ENCODE measurements at places on chromosomes 4 and X.

DNA sequence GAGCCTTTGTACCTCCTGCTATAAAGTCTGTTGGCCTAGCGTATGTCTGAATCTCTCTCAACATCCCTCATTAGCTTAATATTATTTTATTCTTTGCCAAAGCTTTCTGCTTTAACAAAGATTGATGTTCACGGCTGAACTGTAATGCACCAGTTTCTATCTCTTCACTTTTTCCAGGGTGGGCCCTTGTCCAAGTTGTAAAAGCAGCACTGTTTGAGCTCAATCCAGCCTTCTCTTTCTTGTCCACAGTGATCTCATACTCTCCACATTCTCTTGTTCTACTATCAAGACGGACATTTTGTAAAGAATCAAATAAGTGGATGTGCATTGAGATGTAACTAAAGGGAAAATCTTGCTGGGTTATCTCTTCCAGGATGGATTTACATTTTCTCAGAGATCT, 34.4 kb upstream of the RTL3 start:
- no peak for DNase-seq

DNA sequence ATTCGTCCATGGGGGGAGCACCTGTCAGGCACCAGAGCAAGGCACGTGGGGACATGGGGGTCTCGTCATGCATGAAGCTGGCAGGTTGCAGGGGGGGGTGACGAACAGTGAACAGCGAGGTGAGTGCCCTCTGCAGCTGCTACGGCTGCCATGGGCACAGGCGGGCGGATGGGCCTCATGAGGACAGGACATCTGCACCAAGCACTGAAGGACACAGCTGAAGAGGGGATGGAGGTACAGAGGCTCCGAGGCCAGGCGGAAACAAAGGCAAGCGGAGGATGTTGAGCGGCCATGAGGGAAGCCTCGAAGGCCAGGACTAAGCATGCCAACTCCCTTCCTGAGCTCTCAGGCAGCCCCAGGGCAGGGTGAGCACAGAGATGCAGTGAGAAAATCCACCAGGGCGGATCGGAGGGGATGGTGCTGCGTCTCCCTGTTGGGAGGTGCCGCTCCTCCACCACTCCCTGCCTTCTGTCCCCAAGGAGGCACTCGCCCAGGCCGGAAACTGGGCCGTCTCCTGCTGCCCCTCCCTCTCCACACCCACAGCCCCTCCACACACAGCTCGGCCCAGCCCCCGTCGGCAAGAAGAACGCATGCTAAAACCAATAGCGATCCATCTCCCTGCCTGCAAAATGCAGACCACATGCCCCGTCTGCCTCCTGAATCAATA, 24.6 kb downstream of the ABLIM2 start:
- DNase-seq, result no peak

- no peak for DNase-seq
Measured at GRCh38 chr4:4842476-4843441, 16.7 kb upstream of the MSX1 start.

DNA sequence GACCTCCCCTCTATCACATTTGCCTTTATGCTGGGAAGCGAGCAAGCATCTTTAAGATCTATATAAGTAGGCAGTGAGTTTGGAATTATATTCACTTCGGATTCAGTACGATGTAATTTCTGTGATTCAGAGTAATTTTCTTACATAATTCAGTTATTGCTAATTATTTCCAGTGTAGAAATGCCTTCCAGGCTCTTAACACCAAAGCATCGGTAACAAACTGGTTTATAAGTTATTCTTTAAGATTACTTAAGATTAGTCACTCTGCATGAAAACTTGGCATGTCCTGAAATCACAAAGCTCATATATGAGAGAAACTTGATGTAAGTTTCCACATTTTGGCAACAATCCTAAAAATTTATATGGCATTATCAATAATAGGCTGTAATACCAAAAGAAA, 120.8 kb downstream of the ADAMTS3 start:
- DNase-seq, result no peak

DNA sequence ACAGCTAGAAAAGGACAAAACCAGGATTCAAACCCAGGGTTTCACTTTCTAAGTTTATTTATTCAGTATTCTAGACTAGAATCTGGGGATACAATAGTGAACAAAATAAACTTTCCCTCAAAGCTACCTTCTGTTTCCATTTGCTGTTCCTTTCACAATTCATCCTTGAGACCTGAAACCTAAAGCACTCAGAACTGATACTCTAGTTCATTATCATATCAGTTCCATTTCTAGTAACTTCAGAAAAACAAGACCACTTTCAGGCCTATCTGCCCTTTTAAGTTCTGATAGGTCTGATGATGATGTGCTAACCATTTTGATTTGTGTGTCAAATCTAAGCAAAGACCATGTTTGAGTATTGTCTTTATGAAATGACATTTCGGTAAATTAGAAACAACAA, 7.8 kb upstream of the XK start:
- no peak for DNase-seq

GRCh38 chrX:134570509-134570846, 87.8 kb downstream of the PLAC1 start:
- DNase-seq, result no peak

- DNase-seq, result no peak
Measured at GRCh38 chr4:2593003-2593402, 56.6 kb downstream of the FAM193A start.

DNA sequence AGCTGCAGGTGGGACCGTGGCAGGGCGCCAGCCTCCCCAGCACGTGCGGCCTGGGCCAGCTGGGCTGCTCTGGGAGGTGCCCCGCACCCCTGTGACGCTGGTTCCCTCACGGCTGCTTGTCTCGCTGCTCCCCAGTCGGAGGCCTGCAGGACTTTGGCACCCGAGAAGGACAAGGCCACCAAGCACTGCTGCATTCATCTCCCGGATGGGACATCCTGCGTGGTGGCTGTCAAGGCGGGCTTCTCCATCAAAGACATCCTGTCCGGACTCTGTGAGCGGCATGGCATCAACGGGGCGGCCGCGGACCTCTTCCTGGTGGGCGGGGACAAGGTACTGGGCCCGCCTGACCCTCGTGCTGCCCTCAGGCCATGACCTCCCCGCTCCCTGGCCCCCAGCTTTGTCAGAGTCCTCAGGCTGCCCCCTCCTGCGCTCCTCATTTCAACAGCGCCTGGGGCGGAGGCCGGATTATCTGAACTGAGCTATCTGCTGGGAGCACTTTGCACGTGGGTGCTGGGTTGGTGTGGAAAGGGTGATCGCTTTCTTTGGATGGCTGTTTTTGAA, 19.4 kb upstream of the HGFAC start:
- DNase-seq, result no peak

DNA sequence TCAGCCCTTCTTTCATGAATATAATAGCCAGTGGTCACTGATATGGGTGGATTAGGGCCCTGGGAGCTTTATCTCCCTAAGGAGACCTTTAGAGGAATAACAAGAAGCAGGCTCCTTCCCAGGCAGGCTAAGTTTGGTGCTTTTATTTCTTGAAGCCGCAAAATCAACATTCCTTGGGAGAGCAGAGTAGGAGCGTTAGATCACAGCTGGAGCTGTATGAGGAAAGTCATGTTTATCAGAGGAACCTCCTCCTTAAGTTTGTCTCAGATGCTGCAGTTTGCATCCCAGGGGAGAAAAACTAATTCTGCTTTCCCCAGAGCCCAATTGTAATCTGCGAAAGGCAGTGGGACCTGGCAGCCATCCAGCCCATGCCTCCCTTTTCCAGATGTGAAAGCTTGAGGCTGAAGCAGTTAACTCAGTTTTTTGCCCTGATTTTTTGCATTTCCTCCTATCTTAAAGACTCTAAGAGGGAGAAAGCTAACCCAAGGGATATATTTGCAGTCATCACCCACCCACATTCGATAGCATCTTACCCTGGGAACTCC, 186.0 kb upstream of the FRMPD4 start:
- no peak for DNase-seq

- peak; percentile 24 for DNase-seq
Measured at GRCh38 chr4:169583563-169583962, 28.8 kb downstream of the NEK1 start.

GRCh38 chr4:137226900-137227299, 305.4 kb downstream of the PCDH18 start:
- no peak for DNase-seq

All from AG09309 (cell line).